ENCODE measurements at places on chromosomes 16 and 17. TPM values are rescaled to one million over a fixed set of nuclear protein-coding genes. Genes with fewer than 3 reads are reported as not detected.
A peak's percentile ranks its signal among the peaks of the same experiment; 100 is the strongest.

DHX58 gene
- total RNA-seq: 12.9 TPM

LRRC46 gene
- total RNA-seq: 3.2 TPM

ALKBH5 gene
- 169 TPM for total RNA-seq

DNA sequence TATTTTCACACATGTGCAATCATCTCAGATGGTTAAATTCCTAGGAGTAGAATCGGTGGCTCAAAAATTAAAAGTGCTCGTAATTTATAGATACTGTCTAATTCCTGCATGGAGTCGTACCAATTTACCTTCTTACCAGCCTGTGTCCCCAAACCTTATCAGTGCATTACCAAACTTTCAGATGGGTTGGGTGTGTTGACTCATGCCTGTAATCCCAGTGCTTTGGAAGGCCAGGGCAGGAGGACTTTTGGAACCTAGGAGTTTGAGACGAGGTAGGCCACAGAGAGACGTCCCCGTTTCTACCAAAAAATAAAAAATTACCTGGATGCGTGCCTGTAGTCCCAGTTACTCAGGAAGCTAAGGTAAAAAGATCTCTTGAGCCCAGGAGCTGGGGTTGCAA lies 34.5 kb upstream of the GPRC5B start:
- no peak for DNase-seq

- peak; percentile 34 for DNase-seq
Observed at GRCh38 chr17:44257815-44258760, 9.8 kb downstream of the SLC4A1 start.

- no peak for DNase-seq
Observed at GRCh38 chr16:89233678-89234490, 16.4 kb downstream of the ZNF778 start.

- no peak for DNase-seq
Observed at GRCh38 chr17:57778306-57778705, 33.2 kb upstream of the CCDC182 start.

GRCh38 chr16:2450535-2450934 lies 9.4 kb upstream of the TEDC2 start:
- no peak for DNase-seq
